ENCODE measurements at places on chromosomes 4 and X. TPM values are rescaled to one million over a fixed set of nuclear protein-coding genes. Genes with fewer than 3 reads are reported as not detected.

DNA sequence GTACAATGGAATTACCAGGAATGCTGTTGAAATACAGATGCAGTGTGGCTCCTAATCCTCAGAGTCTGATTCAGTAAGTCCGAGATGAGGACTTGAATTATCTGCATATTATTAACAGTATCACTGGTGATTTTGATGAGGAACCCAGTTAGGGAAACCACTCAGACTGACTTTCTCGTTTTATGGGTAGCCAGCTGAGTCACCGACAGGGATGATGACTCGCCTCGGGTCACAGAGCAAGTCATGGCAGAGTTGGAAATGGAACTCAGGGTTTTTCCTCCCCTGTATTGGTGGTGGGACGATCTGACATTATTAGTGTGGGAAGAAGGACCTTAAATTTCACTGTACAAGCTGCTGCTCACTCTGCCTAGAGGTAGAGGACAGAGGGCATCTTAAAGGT lies 51.3 kb downstream of the RTL9 start:
- no peak for DNase-seq

- DNase-seq, result no peak
These were observed 116.9 kb downstream of the STPG2 start for GRCh38 chr4:98026362-98026761.

DCAF16 gene
- polyA plus RNA-seq, result 81.0 TPM

GRCh38 chrX:38973322-38973721 lies 172.1 kb downstream of the MID1IP1 start:
- DNase-seq, result no peak

PPP1R2C gene
- not detected for polyA plus RNA-seq

DNA sequence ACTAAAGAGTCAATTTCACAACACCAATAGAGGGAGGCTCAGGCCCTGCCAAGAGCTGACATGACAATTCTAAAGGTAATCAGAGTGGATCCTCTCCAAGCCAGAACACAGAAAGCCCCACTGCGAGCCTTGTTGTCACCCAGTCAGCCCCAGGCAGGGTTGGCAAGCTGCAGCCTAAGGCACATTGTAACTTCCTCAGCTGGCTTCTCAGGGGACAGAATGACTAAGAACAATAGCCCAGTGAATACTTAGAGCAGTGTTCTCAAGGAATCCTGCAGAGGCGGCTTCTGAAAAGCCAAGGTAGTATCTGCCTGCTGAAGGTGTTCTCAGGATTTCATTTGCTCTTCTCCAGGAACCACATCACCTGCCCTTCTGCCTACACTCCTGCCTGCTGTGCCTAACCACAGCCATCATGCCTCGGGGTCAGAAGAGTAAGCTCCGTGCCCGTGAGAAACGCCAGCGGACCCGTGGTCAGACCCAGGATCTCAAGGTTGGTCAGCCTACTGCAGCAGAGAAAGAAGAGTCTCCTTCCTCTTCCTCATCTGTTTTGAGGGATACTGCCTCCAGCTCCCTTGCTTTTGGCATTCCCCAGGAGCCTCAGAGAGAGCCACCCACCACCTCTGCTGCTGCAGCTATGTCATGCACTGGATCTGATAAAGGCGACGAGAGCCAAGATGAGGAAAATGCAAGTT lies at the start of gene MAGEB4:
MAGEB4 (plus strand) TSS at position 277 of the 692 bp plus-strand sequence; CDS start at position 413, 136 bp downstream.
- no peak for DNase-seq

DNA sequence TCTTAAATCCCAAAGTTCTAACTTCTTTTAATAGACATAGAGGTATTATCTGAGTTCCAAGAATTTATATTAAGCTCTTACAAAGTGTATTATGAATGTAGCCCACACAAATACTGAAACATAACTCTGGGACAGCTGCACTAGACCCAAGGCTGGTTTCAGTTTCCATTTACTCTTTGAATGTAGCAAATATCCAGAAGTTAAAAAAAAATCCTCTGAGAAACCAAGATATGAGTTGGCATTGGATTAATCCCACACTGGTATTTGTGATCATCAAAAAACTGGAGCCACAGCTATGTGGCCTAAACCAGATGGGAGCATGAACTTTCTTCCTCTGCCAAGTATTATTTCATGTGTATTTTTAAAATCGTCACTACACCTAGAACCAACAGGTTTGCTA lies 23.6 kb upstream of the SMPX start:
- DNase-seq, result no peak

ANK2 gene
- 80.7 TPM for polyA plus RNA-seq

FAM156B gene
- polyA plus RNA-seq, result 20.0 TPM

DNA sequence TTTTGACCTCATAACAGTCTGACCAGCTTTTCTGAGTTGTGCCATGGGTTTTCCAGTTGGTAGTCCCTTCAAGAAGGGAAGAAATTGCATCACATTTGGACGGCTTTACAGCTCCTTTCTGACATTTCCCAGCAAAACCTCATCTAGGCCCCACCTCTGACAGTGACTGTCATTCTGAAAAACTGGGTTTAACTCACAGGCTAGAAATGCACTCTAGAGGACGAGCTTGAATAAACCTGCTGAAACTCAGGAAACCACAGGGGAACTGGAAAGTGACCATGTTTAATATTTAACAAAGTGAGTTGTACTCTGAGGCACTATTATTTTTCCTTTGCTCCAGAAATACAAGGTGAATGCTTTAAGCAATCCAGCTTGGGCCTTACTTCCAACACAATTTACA lies 434.3 kb upstream of the RASGEF1B start:
- DNase-seq, result peak; percentile 38

DNA sequence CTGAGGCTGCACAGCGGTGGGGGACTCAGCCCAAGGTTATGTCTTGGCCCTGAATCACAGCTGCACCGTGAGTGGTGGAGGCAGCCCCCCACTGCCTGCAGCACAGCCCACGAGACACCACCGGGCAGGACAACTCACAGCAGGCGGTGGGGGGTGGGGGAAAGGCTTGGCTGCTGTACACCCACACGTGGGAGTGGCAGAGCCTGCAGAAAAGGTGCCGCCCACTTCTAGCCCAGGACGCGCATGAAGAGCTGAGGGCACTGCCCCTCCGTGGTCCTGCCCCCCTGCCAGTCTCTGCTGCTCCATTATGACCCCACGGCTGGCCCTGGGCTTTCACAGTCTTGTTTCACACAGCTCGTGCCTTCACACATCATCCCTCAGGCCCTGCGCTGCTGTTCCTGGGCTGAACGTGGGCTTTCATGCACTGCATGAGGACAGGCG lies 40.8 kb downstream of the FGFRL1 start:
- DNase-seq, result no peak

GRCh38 chr4:88177983-88178625 lies 19.7 kb upstream of the ABCG2 start:
- no peak for DNase-seq

- no peak for DNase-seq
These were observed 103.7 kb downstream of the JADE1 start for GRCh38 chr4:128913228-128913627.

DNA sequence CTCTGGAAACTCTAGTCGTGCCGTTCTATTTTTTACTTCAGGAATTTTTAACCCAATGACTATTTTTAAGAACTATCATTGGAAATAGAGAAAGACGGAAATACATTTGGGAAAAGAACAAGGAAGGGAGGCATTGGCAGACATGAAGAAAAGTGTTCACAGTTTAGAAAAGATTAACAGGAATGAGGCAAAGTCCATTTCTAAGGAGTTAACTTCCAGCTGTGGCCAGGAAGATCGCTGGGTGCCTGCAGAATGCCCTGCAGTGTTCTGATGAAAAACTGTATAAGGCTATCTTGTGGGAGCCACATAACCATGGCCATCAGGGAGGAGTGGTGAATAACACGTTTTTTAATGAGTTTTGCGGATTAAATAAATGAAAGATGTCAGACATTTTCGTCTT lies 150.6 kb upstream of the VCX3A start:
- no peak for DNase-seq

ARHGAP6 gene
- polyA plus RNA-seq, result 15.0 TPM

DNA sequence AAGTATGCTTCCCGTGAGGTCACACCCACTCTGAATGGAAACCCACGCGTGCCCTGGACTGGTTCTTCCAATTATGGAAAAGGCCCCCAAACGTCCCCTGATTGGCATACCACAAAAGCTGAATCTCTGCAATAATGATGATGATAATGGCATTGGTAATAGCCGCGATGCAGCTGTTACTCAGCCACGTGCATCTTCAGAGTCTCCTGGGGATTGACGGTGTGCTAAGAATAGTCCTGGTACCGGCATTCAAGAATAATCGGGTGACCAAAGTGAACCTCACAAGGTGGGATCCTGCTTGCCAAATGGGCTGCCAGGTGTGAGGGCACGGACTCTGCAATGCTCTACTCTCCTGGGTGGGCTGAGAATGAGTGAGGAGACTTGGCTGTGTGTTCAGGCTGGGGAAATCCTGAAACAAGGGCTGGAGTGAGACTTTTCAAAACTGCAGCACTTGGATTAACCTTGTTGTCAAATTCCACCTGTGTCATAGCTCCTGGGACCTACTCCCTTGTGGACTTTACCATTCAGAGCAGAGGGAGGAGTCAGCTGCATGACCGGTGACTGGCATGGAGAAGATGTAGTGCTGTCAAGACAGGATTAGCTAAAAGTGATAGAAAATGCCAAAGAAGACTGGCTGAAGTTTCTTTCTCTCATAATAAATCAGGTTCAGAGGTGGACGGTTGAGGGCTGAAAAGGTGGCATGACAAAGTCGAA lies 615.4 kb downstream of the MID1IP1 start:
- no peak for DNase-seq

CCDC120 gene
- 11.7 TPM for polyA plus RNA-seq

GRCh38 chrX:154023276-154024000 lies 3.7 kb upstream of the IRAK1 start:
- DNase-seq, result no peak

DNA sequence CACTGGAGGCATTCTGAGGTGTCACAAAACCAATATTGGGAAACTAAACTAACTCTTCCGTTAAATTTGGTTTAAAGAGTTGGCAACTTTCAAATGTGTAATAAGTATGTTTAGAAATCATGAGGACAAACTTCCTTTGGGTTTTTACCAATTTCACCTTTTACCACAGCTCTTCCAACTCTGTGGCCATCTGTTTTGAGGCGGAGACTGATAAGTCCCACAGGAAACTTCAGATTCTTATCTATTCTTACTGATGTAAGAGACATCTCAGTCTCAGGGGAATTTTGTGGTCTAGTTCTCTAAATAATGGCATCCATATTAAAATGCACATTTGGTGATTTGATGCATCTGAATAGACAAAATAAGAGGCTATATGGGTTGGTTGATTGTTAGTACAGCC lies 229.2 kb upstream of the AFF2 start:
- no peak for DNase-seq

GRCh38 chr4:8399298-8399697 lies 41.2 kb downstream of the ACOX3 start:
- DNase-seq, result no peak

DNA sequence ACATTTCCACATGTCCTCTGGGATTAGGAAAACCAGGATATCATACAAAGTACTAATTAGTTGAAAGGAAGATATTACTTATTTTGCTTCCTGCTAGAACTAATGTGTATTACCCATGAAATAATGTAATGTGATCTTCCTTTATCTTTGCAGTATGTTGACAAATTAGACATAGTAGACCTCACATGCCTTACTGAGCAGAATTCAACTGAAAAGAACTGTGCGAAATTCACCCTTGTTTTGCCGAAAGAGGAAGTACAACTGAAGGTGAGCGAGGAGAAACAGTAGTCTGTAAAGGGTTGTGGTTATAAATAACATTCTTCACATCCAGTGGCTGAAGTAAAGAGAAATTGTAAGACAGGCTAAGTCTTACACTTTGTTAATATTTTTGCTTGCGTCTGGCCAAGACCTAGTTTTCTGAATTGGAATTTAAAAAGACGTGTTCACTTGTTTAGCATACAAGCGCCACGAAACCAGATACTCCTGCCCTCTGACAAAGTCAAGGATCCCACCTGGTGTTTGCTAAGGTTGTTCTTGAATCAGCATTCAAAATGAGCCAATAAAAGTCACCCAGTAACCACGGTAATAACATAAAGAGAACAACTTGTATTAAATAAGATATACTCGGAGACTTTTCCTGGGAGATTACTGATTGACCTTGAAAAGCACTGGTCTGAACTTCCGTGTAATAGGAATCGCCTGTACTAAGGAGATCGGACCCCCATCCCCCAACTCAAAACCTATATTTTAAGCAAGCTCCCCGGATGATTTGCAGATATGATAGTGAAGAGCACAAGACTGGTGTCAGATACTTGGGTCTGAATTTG lies 16.9 kb downstream of the STAP1 start:
- peak; percentile 42 for DNase-seq

- no peak for DNase-seq
These were observed 5.1 kb downstream of the DTHD1 start for GRCh38 chr4:36286481-36286871.

DNA sequence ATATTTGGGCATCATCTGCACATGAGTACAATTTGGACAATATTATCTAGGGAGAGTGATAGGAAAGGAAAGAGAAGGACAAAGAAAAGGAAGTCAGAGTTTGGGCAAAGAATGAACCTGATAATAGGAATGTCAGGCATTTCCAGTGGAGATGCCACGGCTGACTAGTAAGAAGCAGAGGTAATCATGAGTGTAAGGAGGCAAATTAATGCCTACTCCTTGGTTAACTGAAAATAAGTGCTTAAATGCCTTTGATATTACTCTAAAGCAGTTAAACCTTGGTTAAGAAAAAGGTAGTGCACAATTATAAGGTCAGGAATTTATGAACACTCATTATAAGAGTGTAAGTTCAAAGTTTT lies 99.2 kb upstream of the DDIT4L start:
- no peak for DNase-seq

GRCh38 chr4:113524096-113524495 lies 237.4 kb downstream of the CAMK2D start:
- DNase-seq, result no peak

SPANXD gene
- polyA plus RNA-seq, result not detected

LPAR4 gene
- 18.4 TPM for polyA plus RNA-seq

DNA sequence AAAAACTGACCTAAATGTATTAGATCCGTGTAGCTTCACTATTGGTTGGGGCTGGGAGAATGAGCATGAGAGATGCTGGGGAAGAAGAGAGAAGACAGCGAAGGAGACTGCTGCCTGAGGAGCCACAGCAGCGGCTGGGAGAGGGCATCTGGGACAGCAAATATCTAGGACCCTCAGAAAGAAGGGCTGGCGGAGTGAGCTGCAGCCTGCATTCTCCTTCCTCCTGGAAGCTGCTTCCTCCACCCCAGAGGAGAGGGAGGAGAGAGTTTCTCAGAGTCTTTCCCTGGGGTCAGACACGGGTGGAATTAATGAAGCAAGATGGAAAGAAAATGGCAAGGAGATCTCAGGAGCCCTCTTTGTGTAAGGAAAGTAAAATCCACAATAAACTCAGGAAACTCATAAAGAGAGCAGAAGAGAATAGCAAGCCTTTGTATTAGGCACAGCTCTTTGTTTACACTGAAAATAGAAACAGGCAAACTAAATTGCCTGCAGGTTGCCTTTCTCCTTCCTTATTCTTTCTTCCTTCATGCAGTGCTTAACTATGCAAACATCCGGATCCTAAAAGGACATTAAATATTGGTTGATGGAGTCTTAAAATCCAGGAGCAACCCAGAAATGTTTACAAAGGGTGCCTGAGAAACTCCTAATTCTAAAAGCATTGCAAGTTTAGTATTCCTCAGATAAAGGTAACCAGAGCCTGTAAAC lies 130.3 kb upstream of the GALNT7 start:
- DNase-seq, result no peak

AMTN gene
- polyA plus RNA-seq, result not detected

All from left kidney (tissue), 8 donors.